ENCODE measurements at places on chromosomes 11 and 22. TPM values are rescaled to one million over a fixed set of nuclear protein-coding genes. Genes with fewer than 3 reads are reported as not detected.

The OR4D6 gene
- polyA plus RNA-seq = not detected

The TUBA8 gene
- 3.0 TPM for polyA plus RNA-seq

The PANX1 gene
- polyA plus RNA-seq = 27.9 TPM

The OR10G8 gene
- polyA plus RNA-seq = not detected

The TUT1 gene
- 19.0 TPM for polyA plus RNA-seq

The TRIM68 gene
- 20.2 TPM for polyA plus RNA-seq

The LRRC74B gene
- 0.11 TPM for polyA plus RNA-seq

The OR8I2 gene
- not detected for polyA plus RNA-seq

The CSNK2A3 gene
- 2.9 TPM for polyA plus RNA-seq

The TRIM49 gene
- not detected for polyA plus RNA-seq

The KLHL35 gene
- 0.58 TPM for polyA plus RNA-seq

The HSPA8 gene
- polyA plus RNA-seq = 1,647 TPM

The OR56A1 gene
- not detected for polyA plus RNA-seq

The TSGA10IP gene
- polyA plus RNA-seq = not detected

The FAM180B gene
- polyA plus RNA-seq = 0.19 TPM

The TRPC6 gene
- polyA plus RNA-seq = 8.6 TPM

The LMO2 gene
- polyA plus RNA-seq = 37.1 TPM

The TEX54 gene
- 0.43 TPM for polyA plus RNA-seq

The GRK3 gene
- 10.7 TPM for polyA plus RNA-seq

The MUC6 gene
- 17.8 TPM for polyA plus RNA-seq

The SHANK2 gene
- polyA plus RNA-seq = 28.4 TPM

The SLC22A12 gene
- 3.4 TPM for polyA plus RNA-seq

The CHST1 gene
- polyA plus RNA-seq = 7.2 TPM

The APOA5 gene
- polyA plus RNA-seq = not detected

The DCDC1 gene
- 3.4 TPM for polyA plus RNA-seq

The ALX4 gene
- 0.17 TPM for polyA plus RNA-seq

The PACSIN3 gene
- polyA plus RNA-seq = 33.4 TPM

The SPTBN2 gene
- 52.4 TPM for polyA plus RNA-seq

The CECR2 gene
- 10.5 TPM for polyA plus RNA-seq

The CADM1 gene
- polyA plus RNA-seq = 144 TPM

The NRGN gene
- 24.4 TPM for polyA plus RNA-seq

The RASGRP2 gene
- 3.8 TPM for polyA plus RNA-seq

The DCHS1 gene
- polyA plus RNA-seq = 27.8 TPM

The RNF215 gene
- polyA plus RNA-seq = 20.5 TPM

The ATXN10 gene
- polyA plus RNA-seq = 367 TPM

The OOSP1 gene
- polyA plus RNA-seq = 0.18 TPM

The KDELR3 gene
- 12.0 TPM for polyA plus RNA-seq

The MRGPRF gene
- polyA plus RNA-seq = 20.9 TPM

The MYOD1 gene
- not detected for polyA plus RNA-seq

The ABCG4 gene
- polyA plus RNA-seq = 0.74 TPM

The CTSW gene
- 1.0 TPM for polyA plus RNA-seq
